Adipocyte (in vitro differentiated cells): ENCODE measurements at places on chromosomes 16 and 17.
A peak's percentile ranks its signal among the peaks of the same experiment; 100 is the strongest.

GRCh38 chr16:51967646-51968045 is 579.3 kb downstream of the TOX3 start:
- no peak for DNase-seq

- no peak for DNase-seq
Observed at GRCh38 chr17:40577611-40578065, 12.4 kb upstream of the CCR7 start.

- no peak for DNase-seq
Observed at GRCh38 chr17:28407130-28407973, 1.3 kb upstream of the SLC46A1 start.

- peak; percentile 7 for DNase-seq
Observed at GRCh38 chr16:50841081-50841886, 99.4 kb downstream of the CYLD start.

DNA sequence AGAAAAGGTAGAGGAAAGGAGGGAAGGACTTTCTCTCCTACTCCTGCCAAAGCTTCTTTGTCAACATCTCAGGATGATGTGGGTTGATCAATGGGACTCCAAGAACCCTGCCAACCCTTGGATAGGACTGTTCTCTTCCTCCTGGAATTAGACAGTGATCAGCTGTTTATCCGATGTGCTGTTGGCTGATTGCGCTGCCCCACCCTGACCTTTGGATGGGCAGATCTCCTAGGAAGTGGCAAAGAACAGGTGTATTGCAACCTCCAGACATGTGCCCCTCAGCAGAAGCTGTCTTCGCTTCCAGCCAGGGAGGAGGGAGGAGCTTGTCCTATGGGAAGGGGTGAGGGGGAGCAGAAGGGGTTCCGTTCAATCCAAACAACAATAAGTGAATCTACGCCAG is 30.5 kb downstream of the SLC5A11 start:
- DNase-seq = no peak

DNA sequence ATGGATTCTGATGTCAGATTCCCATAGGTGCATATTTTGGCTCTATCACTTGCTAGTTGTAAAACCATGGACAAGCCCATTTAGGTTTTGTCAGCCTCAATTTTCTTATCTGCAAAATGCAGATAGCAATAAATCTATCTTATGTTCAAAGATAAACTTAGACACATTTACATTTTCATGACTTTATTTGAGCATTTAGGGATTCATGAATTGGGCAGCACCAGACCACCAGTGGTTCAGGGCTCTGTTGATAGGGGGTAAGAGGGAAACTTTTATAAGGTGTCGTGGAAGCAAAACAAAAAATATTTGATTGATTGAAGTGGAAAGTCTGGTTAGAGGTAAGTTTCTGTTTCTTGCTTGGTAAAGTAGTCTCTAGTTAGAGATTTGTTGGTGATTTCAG is 17.3 kb downstream of the ARHGAP44 start:
- DNase-seq = no peak

GRCh38 chr16:11140867-11141266 is 115.1 kb downstream of the SOCS1 start:
- DNase-seq = no peak

DNA sequence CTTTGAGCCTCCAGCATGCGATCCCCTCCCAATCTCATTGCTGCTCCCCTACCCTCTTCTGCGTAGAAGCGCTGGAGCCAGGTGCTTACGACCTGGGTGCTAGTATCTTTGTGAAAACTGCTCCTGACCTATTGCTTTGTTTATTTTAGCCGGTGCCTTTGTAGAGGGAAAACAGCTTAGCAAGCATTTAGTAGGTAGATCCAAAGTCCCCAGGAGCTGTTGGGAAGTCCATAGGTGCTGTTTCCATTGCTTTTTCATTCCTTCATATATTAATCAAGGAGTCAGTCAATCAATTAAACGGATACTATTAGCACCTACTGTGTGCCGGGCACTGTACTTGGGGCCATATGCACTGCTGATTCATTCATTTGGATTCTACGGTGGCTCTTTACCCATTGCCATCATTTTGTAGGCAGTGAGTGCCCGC is 497.6 kb downstream of the WWOX start:
- no peak for DNase-seq

DNA sequence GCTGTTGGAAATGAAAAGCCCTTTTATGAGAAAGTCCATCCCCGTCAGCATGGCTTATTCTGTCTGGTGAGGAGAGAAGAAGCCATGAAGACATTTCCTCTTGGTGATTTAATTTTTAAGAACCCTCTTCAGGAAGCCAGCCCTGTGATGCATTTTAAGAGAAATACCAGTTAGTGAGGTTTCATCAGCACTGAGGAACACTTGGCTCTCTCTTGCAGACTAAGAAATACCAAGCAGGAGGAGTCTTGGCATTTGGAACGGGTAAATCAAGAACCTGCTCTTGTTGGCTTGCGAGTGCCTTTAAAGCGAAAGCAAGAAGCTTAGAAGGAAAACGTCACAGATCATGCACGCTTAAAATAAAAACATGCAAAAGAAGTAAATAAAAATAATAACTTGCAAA is 17.5 kb downstream of the RAB11FIP3 start:
- no peak for DNase-seq

GRCh38 chr17:50421308-50422051 is 4.5 kb upstream of the ACSF2 start:
- peak; percentile 27 for DNase-seq

- DNase-seq = no peak
Observed at GRCh38 chr17:18115517-18115916, 7.0 kb downstream of the MYO15A start.

DNA sequence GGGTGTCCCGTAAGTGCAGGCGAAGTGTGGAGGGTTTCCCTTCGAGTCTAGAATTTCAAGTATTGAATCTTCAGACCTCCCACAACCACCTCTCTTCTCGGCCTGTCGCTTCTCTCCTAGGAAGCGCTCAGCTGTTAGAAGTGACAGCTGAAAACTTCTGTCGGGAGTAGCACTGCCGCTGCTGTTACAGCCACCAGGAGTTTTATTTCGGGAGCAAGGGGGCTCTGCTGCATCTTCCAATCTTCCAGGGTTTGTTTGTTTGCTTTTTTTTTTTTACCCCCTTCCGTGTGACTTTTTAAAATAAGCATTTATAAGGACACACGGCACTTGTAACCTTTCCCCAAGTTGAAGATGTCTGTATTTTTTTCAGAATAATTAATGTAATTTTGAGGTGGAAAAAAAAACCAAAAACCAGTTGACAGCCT is 767 bp downstream of the RPS6KB1 start:
- DNase-seq = peak; percentile 55

DNA sequence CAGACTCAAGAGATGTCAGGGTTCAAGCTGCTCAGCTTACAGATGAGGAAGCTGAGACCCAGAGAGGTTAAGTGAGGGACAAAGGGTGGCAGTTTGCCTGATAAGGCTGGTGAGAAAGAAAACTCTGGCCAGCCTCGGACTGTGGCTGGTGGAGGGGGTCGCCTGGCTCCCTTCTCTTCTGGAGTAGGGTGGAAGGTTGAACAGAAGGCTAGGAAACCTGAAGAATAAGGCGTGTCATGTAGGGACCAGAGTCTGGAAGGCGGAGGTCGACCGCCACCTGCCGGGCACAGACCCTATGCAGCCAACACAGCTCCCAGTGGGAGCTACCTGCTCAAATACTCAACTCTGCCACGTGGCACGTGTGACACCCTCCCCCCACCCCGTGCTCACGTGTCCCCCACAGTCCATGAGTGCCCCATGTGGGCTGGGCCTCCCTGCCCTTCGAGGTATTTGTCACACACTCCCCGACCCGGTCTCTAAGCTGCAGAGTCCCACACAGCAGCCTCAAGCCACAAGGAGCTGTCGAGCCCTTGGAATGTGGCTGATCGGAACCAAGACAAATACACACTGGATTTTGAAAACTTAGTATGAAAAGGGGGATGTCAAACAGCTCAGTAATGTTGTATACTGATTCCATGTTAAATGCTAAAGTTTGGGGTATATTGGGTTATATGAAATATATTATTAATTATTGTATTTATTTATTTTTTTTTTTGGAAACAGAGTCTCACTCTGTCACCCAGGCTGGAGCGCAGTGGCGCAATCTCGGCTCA is 11.8 kb downstream of the HID1 start:
- DNase-seq = no peak

DNA sequence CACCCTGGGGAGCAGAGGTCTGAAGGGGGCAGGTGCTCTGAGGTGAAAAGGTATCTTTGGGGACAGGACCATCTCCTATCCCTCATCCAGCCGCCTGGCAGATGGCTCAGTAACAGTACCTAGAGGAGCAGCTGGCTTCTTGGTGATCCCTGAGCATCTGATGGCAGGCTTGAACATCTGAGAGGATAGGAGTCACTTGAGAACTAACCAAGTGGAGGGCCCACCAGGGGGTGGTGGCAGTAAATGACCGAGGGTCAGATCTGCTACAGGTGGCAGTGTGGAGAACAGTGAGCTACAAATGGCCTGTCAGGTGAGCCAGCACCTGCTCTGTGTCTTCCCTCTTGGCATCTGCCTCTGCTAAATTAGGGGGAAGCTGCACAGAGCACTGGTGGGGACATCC is 13.8 kb downstream of the HROB start:
- DNase-seq = no peak

GRCh38 chr16:66695471-66695934 is 1.0 kb downstream of the CMTM4 start:
- peak; percentile 28 for DNase-seq
